Activated T-helper 2 cell treated with anti-CD3 and anti-CD28 coated beads, Interferon-gamma antibody, Interleukin-2, Interleukin-4, amounts not matched to agents 10 μg/mL and 5 μg/mL and 100 μg/mL, durations not matched to agents 14 hours and 24 hours and 36 hours (primary cell): ENCODE measurements at places on chromosomes 2 and 18. TPM values are rescaled to one million over a fixed set of nuclear protein-coding genes. Genes with fewer than 3 reads are reported as not detected.

The CCDC121 gene
- 0.57 and 0.73 TPM in 2 replicates for total RNA-seq

The SPR gene
- 9.5 and 9.9 TPM in 2 replicates for total RNA-seq

The NT5DC4 gene
- not detected in 2 replicates for total RNA-seq

The NRP2 gene
- 59.9 and 61.7 TPM in 2 replicates for total RNA-seq

The TMEM37 gene
- 0.14 TPM in 1 of 2 replicates, not detected in the other for total RNA-seq

The OXER1 gene
- 1.1 and 1.3 TPM in 2 replicates for total RNA-seq

The SLC5A7 gene
- total RNA-seq: not detected in 2 replicates

The ALPI gene
- not detected in 2 replicates for total RNA-seq

The SOS1 gene
- 52.6 and 64.2 TPM in 2 replicates for total RNA-seq

The NT5C1B gene
- not detected in 2 replicates for total RNA-seq

The CCDC85A gene
- total RNA-seq: not detected in 2 replicates

The AGAP1 gene
- 1.8 and 2.2 TPM in 2 replicates for total RNA-seq

GRCh38 chr2:220552790-220553535, 925.5 kb downstream of the SLC4A3 start:
- DNase-seq: no peak

GRCh38 chr2:230778350-230779063, 65.9 kb downstream of the CAB39 start:
- DNase-seq: no peak

GRCh38 chr18:12943215-12943614, 4.6 kb upstream of the SEH1L start:
- DNase-seq: no peak

- DNase-seq: no peak
Observed at GRCh38 chr2:118845005-118845521, 2.4 kb downstream of the EN1 start.

DNA sequence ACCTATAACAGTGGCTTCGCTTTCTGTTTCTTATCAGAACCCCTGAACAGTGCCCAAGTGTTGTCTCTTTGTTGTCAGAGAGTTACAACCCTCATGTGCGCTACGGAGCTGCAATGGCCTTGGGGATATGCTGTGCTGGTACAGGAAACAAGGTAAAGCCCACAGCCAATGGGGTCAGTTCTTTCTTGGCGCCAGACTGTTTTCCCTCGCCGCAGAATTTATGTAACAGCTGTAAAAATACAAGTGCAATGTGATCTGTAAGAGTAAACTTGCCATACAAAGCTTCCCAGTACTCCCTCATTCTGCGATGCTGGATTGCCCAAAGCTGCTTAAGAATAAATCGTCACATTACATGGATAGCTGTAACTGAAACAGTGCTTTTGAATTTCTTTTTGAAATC, 13.9 kb upstream of the HTR2B start:
- DNase-seq: no peak

DNA sequence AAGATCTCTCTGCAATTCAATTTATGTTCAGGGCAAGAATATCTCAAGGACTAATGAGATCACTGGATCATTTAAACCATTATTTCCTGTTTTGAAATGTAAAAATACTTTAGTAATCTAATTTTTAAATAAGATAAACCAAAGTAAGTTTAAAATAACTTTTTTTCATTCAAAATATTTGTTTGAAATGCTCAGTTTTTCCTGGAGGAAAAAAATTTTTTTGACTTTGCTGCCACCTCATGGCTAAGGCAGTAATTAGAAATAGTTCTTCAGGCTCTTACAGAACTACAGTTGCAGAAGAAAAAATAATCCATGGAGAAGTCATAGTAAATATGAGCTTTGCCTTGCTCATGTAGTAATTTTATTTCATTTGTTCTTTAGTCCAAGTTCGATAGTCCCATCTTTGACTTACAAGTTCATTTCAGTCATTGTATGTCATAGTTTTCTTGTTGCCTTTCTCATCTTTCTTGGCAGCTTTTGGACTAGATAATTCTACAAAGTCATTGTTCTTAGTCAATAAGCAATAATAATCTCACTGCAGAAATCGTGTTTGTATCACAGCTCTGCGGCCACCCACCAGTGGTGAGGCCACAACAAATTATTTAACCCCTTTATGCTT, 127.4 kb downstream of the DPP4 start:
- no peak for DNase-seq

- no peak for DNase-seq
Observed at GRCh38 chr2:227412877-227413276, 25.1 kb upstream of the SCYGR1 start.

GRCh38 chr2:2974982-2975381, 402.6 kb downstream of the EIPR1 start:
- no peak for DNase-seq

DNA sequence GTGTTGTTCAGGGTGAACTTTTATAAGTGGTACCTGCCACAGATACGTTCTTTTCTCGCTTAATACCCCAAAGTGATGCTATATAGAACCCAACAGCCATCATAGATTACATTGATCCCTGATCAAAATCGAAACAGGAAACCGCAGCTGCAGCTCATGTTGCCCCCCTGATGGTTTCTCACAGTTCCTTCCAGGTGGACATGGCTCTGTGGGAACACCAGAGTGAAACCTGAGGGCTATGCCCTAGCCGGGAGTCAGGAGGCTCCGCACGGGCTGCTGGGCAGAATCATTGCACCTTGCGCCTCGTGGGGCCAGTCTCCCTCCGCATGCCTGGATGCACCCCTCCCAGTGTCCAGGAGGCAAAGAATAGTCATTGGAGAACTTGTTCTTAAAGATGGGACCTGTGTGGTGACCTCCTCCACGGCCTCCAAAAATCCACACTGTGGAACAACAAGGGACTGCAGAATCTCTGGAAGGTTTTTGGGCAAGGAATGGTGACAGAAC, 61.8 kb downstream of the CRACDL start:
- DNase-seq: no peak

DNA sequence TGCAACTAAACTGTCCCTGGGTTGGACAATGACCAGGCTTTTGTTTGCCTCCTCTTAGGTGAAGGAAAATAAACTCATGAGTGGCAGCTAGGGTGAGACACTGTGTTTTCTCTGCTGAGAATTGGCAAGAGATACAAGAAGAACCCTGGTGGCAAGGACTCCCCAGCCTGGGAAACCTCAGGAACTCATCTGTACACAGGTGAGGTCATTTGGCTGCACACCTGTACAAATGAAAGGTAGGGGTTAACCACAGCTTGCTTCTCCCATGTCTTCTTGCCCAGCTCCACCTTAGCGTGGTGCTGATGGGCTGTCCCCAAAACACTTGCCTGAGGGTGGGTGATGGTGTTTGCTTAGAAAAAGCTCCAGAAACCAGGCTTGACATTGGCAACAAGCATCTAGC, 97.2 kb upstream of the FAM136A start:
- DNase-seq: no peak

GRCh38 chr2:158716121-158716791, 78.9 kb upstream of the DAPL1 start:
- no peak for DNase-seq

DNA sequence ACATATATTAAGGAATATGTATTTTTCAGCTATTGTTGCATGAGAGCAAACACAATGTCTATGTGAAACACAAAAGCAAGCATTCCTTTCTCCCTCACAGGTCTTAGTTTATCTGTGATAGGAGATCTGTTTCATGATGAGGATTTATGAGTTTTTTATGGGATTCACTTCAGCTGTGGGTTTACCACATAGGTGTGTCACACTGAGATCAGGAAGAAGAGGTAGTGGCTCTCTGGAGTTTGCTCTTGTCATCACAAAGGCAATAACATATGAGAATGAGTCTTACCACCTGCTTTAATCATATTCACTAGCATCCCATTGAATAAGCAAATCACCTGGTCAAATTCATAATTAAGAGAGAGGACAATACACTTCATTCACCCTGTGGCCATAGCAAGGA, 960.3 kb upstream of the SLC39A10 start:
- DNase-seq: no peak

DNA sequence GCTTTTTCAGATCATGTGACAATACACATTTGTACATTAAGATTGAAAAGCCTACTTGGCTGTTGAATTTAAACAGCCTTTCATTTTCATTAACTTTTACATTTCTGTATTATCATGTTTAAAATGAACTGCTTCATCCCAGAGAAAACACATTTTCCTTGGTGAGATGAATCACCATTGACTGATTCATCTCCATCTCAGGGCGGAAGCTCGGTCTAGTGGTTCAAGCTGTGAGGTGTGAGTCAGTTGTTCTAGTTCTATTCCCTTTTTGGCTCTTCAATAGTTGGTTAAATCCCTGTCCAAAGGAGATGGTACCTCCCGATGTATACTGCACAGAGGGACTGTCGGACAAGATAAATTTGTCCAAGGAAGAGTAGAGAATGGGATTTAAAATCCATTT, 189.7 kb downstream of the ADCYAP1 start:
- DNase-seq: no peak

GRCh38 chr2:11155381-11156035, at the start of gene SLC66A3:
Gene SLC66A3 (plus strand): TSS chr2:11155467. CDS start chr2:11155547, 80 bp downstream.
- DNase-seq: no peak

- no peak for DNase-seq
Observed at GRCh38 chr2:6470518-6470917, 395.2 kb downstream of the CMPK2 start.

GRCh38 chr2:96918754-96919550, 49.1 kb upstream of the SEMA4C start:
- DNase-seq: no peak

GRCh38 chr2:203191961-203192360, 46.9 kb upstream of the CYP20A1 start:
- DNase-seq: no peak

DNA sequence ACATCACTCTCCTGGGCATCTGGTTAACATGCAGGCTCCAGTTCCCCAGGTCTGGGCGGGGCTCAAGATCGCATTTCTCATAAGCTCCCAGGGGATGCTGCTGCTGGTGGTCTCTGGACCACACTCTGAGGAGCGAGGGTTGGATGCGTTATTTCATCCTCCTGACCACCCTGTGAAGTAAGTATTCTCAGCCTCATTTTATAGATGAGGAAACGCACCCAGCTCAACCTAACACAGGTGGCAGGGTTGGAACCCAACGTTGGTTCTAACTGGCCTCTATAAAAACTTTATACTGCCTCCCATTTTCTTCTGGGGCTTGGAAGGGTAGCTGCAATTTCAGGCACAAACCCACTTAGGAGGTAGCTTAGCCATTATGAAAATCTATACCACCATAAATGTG, 120.5 kb downstream of the FAM210A start:
- no peak for DNase-seq

DNA sequence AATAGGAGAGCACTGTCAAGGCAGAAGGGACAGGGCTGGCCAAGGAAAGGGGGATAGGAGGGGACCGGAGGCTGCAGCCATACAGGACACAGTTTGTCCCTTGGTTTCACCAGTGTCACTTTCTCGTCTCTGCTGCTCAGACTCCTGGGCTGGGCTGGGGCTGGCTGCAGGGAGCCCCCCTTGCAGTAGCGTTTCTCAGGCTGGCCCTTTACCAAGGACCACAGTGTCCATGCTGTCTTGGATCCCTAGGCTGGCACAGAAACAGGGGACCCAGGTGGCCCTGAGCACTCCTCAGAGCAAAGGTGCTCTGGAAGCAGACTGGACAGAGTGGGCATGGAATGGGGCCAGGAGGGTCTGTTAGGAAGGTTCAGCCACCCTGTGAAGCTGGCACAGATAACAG, 34.8 kb downstream of the ATOH8 start:
- no peak for DNase-seq

DNA sequence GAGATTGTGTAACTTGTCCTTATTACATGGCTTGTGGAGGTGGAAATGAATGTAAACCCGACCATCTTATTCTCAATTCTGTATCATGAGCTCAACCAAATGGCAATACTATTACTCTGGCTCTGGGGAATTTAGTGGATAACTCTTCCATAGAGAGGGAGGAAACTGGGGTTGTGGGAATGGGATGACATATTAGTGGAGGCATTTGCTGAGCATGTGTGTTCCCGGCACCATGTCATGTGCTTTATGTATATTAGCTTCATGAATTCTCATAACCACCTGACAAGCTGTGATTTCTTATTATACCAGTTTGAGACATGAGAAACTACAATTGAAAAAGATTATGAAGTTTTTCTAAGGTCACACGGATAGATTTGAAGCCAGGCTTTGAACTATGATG, 112.8 kb upstream of the TMEFF2 start:
- DNase-seq: no peak

- no peak for DNase-seq
Observed at GRCh38 chr2:57093020-57093419, 909.2 kb downstream of the CCDC85A start.

GRCh38 chr2:178265851-178266250, 71.5 kb downstream of the OSBPL6 start:
- no peak for DNase-seq

GRCh38 chr2:235949567-235950472, 218.4 kb downstream of the GBX2 start:
- DNase-seq: no peak

GRCh38 chr18:49669403-49669802, 107.5 kb downstream of the LIPG start:
- DNase-seq: no peak

GRCh38 chr2:190304404-190304803, 15.2 kb downstream of the HIBCH start:
- DNase-seq: no peak

- peak; percentile 32 for DNase-seq
Observed at GRCh38 chr2:201643216-201643890, at the start of gene TMEM237. Gene TMEM237 (minus strand): TSS chr2:201643503. CDS start chr2:201643400, 103 bp downstream.

DNA sequence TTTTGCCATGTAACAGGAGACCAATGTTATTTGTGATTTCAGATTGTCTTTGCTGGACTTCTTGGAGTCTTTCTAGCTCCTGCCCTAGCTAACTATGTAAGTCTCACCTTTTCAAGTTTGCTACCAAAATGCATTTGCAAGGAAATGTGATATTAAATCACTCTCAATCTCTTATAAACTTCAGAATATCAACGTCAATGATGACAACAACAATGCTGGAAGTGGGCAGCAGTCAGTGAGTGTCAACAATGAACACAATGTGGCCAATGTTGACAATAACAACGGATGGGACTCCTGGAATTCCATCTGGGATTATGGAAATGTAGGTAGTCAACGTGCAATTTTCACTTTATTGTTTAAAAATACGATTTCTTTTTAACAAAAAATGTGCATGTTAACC, 3.0 kb downstream of the GKN1 start:
- no peak for DNase-seq

DNA sequence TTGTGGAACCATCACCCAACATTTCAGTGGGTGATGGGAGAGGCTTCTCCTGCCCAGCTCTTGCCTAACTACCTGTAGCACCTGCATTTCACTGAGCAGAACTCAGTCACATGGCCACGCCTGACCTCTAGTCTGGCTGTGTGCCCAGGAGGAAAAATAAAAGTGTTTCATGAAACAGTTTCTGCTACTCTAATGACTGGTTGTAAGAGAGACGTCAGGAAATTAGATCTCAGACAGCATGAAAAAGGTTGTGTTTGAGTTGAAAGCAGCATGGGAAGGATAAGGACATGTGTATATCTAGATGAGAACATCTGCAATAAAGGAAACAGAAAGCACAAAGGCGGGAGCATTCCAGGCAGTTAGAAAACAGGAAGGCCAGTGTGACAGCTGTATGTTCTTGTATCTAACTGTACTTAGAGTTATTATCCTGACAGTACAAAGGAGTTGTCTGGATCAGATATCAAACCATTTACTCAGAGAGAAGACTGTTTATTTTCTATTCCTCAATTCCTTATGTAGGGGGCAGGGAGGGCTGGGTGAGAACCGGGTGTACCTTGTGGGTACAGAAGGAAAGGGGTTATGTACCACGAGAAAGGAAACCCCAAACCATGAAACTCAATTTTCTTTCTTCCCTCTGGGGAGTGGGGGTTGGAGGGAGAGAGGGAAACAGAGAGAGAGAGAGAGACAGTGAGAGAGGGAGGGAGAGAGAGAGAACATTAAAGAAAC, 307.4 kb upstream of the VWC2L start:
- no peak for DNase-seq

GRCh38 chr18:32753656-32754260, 19.1 kb downstream of the KLHL14 start:
- no peak for DNase-seq
